H9 (cell line): ENCODE measurements at places on chromosomes 1 and 21.

DNA sequence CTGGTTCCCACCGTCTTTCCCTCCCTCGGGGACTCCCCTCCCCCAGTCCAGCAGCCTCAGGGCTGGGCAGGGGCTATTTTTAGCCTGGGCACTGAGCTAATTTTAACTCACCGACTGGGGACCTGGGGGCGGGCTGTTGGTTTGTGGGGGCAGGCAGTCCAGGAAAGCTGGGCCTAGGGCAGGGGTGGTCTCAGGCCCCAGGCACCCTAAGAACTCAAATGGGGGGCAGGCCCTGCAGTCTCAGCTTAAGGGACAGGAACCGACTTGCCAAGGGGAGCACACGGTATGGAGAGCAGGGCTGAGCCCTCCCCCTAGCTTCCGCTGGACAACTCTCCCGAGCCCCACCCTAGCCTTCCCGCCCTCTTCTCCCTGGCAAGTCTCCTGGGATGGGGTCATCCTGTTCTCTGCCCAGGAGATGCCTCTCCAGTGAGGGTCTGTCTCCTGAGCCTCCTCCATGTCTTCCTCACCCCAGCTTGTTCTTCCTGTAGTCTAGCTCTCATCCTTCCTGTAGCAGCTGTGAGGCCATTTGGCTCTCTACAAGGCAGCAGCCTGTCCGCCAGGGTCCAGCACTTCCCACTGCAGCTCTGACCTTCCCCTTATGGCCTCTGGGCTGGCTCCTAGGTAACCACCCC, 10.1 kb downstream of the MEF2D start:
- peak; percentile 60 for DNase-seq

- peak; percentile 38 for DNase-seq
These were observed 142.5 kb downstream of the SYT2 start for GRCh38 chr1:202567738-202568137.

DNA sequence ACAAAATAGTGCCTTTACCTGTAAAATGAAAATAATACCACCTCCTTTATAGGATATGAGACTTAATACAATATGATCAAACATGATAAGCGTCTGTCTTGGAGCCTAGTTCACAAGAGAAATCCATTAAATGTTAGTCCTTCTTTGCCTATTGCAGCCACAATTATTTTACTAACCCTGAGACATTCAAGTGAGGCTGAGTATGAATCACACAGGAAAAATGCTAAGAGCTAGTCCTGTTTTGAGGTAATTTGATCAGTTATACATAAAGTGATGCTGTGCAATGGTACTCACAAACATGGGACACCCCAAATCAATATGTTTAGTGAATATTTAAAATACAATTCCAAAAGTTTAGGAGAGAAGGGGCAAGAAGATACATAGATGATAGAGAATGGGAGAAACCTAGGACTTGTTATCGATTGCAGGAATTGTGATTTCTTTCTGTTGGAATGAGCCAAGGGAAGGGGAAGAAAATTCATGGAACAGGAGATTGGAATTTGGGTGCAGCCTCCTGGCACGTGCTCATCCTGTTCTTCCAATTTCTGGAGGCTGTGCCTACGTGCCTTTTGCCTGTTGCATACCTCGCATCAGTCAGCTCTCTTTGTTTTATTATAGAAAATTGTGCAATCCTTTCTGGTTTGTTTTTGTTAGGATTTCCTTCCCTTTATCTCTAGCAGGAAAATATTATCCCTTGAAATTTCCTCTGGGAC, 39.9 kb upstream of the BACH1 start:
- DNase-seq: no peak

GRCh38 chr1:67586596-67586995, 98.4 kb upstream of the GADD45A start:
- DNase-seq: no peak

- no peak for DNase-seq
These were observed 50.8 kb downstream of the KCNAB2 start for GRCh38 chr1:6096243-6097116.

DNA sequence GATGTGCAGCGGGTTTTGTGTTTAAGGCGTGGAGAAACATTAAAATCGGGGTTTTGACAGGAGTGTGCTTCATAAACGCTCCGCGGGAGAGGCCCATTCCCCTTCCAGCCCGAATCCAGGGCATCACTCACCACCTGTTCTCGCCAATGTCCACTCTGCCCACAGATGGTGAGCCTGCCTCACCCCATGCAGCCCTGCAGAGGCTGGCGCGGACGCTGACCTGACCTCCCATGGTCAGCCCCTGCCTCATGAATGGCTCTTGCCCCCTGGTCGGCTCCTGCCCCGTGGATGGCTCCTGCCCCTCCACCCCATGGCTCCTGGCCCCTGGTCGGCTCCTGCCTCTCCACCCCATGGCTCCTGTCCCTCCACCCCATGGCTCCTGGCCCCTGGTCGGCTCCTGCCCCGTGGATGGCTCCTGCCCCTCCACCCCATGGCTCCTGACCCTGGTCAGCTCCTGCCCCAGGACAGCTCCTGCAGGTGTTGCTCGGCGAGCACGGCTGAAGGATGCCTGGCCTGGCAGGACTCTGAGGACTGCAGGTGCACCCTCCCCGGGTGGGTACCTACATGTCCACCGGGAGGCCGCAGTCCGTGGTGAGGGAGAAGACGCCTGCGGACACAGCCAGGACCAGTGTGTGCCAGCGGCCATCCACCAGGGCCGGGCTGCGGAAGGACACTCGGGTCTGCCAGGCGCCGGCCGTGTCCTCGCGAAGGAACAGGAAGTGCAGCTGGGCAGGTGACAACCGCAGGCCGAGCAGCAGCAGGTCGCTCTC, 6.7 kb downstream of the KRTAP10-1 start:
- DNase-seq: no peak

- no peak for DNase-seq
These were observed 11.1 kb downstream of the PRRX1 start for GRCh38 chr1:170674986-170675385.

- DNase-seq: peak; percentile 61
These were observed at the start of gene ADGRB2 for GRCh38 chr1:31764312-31765040. ADGRB2 (minus strand) TSS chr1:31764340; CDS start chr1:31757221, 7,119 bp downstream.

DNA sequence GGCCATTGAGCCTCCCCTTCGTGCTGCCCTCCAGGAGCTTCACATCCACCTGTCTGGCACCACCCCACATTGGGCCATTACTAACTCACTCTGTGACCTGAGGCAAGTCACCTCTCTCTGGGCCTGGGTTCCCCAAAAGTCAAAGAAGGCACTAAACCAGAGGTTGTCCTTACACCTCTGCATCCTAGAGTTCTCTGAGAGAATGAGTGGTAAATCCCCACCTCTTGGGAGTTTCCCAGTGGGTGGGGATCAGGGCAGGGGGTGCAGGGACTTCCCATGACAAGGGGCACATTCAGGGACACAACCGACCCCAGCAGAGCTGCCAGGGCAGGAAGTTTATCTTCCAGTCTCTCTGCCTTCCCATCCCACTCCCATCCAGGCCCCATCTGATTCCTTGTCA, 99.7 kb downstream of the EPHB2 start:
- no peak for DNase-seq

- DNase-seq: no peak
These were observed 11.2 kb upstream of the H3-3A start for GRCh38 chr1:226051365-226051764.

DNA sequence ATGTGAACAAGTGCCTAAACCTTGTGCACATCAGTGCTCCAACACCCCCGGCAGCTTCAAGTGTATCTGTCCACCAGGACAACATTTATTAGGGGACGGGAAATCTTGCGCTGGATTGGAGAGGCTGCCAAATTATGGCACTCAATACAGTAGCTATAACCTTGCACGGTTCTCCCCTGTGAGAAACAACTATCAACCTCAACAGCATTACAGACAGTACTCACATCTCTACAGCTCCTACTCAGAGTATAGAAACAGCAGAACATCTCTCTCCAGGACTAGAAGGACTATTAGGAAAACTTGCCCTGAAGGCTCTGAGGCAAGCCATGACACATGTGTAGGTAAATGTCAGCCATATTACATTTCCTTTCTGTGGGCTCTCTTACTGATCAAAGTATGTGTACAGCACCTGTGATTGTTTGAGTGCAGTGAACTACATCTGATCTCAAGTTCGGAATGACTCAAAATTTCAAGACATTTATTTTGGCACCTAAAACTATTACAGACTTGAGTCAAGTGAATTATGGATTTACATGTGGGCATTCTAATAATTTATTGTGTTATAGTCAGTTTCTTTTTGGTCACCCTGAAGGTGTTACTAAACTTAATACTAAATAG, 196.5 kb downstream of the TPR start:
- no peak for DNase-seq

- DNase-seq: no peak
These were observed 48.0 kb downstream of the NR5A2 start for GRCh38 chr1:200075522-200075921.

GRCh38 chr1:228273720-228274451, 66.0 kb downstream of the OBSCN start:
- DNase-seq: peak; percentile 42

- DNase-seq: no peak
These were observed 3.5 kb downstream of the C1orf159 start for GRCh38 chr1:1112237-1112985.

- DNase-seq: peak; percentile 28
These were observed 503.9 kb upstream of the USP24 start for GRCh38 chr1:55718758-55719671.

DNA sequence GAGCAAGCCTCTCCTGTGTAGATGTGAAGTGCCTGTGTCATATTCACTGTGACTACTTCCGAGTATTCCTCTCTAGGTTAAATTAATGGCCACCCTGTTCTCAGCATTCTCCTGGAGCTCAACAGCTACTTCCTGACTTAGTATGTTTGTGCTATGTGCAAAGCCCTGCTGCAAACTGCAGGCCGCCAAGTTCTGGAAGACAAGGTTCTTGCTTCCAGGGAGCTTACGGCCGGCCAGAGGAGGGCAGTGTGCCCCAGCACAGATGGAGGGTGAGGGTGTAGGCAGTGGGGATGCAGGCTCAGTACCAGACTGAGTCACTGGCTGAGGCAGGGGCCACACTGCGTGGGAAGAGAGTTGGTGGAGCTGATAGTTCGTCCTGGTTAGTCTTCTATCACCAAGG, 43.2 kb downstream of the ELK4 start:
- DNase-seq: peak; percentile 78

GRCh38 chr21:44911384-44912157, 9.1 kb downstream of the ITGB2 start:
- DNase-seq: no peak

DNA sequence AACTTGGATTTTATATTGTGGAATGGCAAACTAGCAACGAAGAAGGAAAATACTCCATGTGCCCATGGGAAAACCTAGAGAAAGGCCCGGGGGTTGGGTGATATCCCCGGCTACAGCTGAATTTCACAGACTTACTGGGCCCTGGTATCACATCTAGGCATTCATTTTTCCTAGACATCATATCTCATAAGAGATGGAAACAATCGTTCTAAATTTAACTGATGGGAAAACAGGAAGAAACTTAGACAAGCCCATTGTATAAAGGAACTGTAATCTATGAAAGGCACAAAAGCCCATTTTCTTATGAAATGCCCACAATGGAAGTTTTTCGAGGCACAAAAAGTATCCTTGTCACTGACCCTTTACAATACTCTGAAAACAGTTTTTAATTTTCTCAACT, 407.9 kb upstream of the LYPLAL1 start:
- no peak for DNase-seq

DNA sequence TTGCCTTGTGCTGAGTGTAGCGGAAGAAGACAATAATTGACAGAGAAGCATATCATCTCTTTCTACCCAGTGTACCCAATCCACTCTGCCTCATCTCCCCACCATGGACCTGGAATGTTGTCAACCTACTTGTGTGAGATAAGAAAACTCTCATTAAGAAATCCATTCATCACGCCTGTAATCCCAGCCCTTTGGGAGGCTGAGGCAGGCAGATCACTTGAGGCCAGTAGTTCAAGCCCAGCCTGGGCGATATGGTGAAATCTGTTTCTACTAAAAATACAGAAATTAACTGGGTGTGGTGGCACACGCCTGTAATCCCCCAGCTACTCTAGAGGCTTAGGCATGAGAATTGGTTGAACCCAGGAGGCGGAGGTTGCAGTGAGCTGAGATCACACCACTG, 209.6 kb downstream of the PBX1 start:
- DNase-seq: no peak
